ENCODE measurements at places on chromosomes 2 and 18.

GRCh38 chr2:223057569-223057968 is 5.6 kb downstream of the KCNE4 start:
- DNase-seq = no peak

- DNase-seq = no peak
Measured at GRCh38 chr18:11862468-11863137, 11.4 kb downstream of the CHMP1B start.

GRCh38 chr2:64143169-64144056 is 807 bp downstream of the PELI1 start:
- DNase-seq = peak; percentile 49

DNA sequence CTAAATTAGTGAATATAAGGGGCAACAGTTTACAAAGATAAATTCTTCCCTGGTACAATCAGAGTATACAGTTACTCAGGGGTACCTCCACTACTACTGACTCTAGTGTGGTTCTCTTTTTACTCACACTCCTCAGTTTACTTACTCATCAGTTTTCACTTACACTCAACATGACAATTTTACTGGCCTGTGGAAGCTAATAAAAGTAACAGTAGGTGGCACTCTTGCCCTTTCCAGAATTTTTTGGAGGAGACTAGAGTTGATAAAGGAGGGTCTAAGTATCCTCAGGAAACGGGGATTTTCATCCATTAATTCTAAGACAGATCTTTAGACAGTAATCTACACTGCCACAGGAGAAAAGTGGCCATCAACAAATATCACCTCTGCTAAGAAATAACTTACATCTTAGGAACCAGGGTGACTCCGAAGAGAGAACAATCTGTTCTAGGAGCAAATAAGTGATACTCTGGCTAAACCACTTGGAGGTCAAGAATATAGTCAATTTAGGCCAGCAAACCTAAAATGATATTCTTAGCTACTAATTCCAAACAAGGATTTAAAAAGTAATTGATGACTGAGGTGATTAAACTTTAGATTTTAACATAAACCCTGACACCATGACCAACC is 61.3 kb downstream of the ATL2 start:
- no peak for DNase-seq

DNA sequence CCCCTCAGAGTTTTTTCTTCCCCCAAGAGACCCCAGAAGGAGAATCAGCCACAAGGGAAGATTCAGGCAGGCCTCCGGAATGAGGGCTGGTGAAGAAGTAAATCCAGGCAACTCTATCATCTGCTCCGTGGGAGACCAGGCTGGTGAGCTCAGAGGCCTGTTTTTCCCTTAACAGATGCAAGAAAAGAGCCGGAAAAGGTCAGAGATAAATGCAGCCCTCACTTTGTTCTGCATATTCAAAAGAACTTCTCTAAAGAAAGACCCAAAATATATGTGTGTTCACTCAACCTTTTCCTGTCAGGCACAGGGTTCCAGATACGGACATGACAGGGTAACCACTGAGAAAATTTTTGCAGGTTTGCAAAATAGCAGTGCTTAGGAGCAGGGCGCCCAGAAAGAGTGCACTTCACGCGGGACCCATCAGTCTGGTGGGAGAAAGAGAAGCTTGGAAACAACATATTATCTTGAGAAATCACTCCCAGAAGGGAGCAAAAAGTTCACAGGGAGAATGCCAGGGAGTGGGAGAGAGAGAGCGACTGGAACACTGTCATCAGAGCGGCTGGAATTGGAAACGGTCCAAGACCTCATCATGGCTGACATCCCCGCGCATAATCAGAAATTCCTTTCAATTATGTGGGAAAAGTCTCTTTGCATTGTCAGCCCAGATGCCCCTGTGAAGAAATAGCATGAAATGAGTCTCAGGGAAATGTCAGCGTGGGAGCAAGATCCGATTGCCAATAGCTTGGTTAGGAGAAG is 244.8 kb upstream of the SLC14A2 start:
- no peak for DNase-seq

- DNase-seq = no peak
Measured at GRCh38 chr2:143742581-143742980, 613.4 kb downstream of the ARHGAP15 start.

DNA sequence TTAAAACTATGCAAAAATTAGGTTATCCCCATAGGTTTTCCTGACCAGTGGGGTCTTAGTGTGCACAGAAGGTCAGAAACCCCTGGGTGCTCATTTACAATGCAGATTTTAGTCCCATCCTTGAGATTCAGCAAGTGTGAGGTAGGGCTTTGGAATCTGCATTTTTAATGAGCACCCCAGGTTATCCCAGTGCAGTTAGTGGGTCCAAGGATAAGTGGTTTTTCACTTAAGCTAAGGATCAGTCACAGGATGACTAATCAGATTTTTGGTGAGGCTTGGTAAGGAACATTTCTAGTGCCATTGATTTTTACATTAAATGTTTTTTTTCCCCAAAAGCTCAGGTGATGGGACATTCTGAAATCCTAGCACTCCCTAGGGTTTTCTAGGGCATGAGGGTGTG is 50.7 kb upstream of the MGAT5 start:
- DNase-seq = no peak

- no peak for DNase-seq
Measured at GRCh38 chr18:13409997-13410396, 191.4 kb downstream of the LDLRAD4 start.

- DNase-seq = no peak
Measured at GRCh38 chr2:172335736-172336135, 91.7 kb upstream of the ITGA6 start.

DNA sequence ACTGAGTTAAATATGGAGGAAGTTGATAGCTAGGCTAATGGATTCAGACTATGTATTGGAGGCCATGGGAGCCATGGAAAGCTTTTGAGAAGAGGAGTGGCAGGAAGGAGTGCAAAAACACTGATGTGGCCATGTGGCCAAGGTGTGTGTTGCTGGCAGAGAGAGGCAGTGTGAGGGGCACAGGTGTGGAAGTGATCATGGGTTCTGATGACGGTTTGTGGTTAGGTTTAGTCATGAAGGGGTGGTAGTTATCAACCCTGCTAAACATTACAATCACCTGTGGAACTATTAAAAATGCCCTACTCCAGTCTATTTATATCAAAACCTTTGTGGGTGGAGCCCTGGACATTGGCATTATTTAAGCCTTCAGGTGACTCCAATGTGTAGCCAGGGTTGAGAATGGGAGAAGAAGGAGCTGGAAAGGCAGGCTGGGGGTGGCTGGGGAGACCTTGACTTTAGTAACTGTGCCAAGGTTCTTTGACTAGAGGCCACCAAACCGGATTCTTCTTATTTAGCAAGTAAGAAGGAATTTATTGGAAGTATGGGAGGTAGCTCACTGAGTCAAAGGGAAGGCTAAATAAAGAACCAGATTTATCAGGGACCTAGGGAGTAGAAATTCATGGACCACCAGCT is 13.5 kb downstream of the GPR39 start:
- DNase-seq = no peak

DNA sequence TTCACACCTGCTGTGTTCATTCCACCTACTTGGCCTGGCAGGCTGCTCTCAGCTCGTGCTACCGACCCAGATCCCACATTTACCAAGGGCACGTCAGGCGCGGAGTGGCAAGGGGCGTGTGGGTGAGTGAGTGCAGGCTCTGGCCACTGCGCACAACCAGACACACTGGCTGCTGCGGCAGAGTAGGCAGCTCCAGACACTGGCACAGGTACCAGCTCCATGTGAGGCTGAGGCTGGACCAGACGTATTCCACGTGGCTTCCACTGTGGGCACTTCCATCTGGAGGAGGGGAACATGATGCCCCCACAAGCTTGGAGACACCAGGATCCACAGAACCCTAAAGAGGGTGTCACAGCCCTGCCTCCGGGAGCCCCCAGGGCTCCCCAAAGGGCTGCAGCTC is 74.6 kb upstream of the ZNF804A start:
- DNase-seq = no peak

GRCh38 chr2:73033142-73033765 is 38.3 kb downstream of the SFXN5 start:
- DNase-seq = no peak

GRCh38 chr18:62066102-62066818 is 120.6 kb downstream of the PIGN start:
- no peak for DNase-seq

DNA sequence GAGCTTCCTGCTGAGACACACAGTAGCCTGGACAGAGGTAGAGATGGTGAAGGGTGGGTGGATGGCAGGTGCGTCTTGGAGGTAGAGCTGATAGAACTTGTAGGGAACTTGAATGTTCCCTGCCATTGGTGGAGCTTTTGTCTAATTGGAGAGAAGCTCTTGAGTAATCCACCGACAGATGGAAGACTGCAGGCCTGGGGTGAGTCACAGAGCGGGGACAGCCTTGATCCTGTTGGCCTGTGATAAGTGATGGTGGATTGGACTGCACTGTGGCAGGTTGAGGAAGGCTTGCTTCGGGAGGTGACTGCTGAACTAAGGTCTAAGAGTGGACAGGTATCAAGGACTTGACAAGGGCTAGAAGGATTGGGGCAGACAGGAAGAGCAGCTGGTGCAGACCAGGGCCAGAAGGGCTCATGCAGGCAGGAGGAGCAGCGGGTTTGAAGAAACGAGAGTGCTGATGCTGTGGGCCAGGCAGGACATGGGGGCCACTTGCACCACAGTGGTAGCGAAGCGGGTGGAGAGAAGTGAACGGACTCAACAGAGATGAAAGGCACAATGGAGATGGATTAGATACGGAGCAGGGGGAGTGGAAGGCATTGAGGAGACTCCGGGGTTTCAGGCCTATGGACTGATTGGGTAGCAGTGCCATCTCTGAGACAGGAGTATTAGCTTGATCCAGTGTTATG is 16.3 kb downstream of the CABLES1 start:
- no peak for DNase-seq

- DNase-seq = no peak
Measured at GRCh38 chr18:10020171-10020570, 106.4 kb downstream of the VAPA start.

- no peak for DNase-seq
Measured at GRCh38 chr2:224378701-224379097, 23.2 kb downstream of the FAM124B start.

GRCh38 chr2:37793004-37793403 is 121.6 kb upstream of the CDC42EP3 start:
- DNase-seq = no peak

- peak; percentile 59 for DNase-seq
Measured at GRCh38 chr18:37537868-37538525, 27.6 kb downstream of the CELF4 start.

- DNase-seq = no peak
Measured at GRCh38 chr18:43735570-43735969, 458.3 kb upstream of the SYT4 start.

- DNase-seq = no peak
Measured at GRCh38 chr18:24208270-24209035, 69.6 kb downstream of the CABYR start.

DNA sequence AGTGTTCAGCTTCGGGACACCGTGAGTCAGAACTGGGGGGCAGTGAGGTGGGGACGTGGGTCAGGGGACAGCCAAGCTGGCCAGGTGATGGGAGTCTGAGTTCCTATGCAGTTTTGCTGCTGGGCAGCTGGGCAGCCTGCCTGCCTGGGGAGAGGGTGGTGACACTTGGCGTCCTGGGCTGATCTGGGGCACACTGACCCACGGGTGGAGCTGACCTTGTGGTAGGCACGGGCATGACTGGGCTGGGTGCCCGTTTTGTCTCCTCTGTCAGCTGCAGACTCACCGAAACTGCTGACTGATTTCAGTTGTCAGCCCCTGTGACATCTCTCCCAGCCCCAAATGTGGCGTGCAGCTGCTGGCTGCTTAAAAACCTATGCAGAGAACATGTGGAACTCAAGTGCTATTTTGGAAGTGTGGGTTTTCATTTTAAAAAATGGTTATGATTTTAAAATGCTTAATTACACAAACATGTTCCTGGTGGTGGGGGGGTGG is 32.6 kb upstream of the E2F6 start:
- peak; percentile 26 for DNase-seq

- DNase-seq = peak; percentile 59
Measured at GRCh38 chr2:128329607-128330006, 10.9 kb upstream of the HS6ST1 start.

DNA sequence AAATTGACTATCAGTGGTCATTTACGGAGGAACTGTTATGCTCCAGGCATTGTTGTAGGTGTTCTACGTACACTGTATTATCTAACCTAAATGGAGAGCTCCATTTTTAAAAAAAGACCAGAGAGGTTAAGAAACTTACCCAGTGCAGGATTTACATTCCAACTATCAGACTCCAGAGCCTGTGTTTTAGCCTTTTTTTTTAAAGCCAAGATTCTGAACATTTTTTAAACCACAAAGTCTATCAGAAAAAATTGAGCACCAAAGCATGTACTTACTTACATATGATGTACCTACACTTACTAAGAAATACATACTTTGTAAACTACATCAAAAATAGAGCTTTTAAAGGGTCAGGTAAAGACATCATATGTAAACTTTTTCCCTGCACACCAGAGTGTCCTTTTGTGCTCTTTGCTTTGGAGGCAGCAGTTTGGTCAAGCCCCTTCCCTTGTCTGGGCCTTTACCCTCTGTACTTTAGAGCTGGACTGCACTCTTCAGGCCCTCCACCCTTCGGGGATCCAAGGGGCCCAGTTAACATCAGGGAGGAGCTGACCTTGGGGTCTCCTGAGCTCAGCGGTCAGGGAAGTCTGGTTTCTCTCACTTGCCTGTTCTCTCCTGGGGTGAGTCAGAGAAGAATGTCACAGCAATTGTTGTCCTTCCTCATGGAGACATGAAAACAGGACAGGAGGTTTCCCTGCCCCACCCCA is 58.4 kb downstream of the ITGB1BP1 start:
- DNase-seq = no peak

GRCh38 chr2:229387866-229388265 is 116.8 kb upstream of the PID1 start:
- DNase-seq = no peak

- DNase-seq = peak; percentile 9
Measured at GRCh38 chr2:138244501-138244925, 257.1 kb upstream of the SPOPL start.

GRCh38 chr18:5457462-5457957 is 86.3 kb downstream of the EPB41L3 start:
- no peak for DNase-seq

DNA sequence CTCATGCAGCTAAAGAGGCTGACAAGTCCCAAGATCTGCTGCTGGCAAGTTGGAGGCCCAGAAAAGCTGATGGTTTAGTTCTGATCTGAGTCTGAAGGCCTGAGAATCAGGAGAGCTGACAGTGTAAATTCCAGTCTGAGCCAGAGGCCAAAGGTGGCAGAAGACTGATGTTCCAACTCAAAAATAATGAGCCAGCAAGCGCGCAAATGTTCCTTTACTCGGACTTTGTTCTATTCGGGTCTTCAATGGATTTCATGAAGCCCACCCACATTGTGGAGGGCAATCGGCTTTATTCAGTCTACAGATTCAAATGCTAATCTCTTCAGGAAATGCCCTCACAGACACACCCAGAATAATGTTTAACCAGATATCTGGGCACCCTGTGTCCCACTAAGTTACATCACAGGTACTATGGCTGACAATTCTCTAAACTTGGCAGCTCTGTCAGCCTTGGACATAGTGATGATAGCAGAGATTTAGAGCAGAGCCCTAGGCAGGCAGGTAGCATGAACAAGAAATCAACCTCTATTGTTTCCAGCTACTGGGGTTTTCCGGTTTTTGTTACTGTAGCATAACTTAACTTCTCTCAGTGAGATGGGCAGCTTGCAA is 318.5 kb downstream of the HRH4 start:
- no peak for DNase-seq

- DNase-seq = no peak
Measured at GRCh38 chr2:109396202-109397180, 217.3 kb downstream of the SEPTIN10 start.

- no peak for DNase-seq
Measured at GRCh38 chr2:99421469-99421868, 68.3 kb downstream of the REV1 start.

- DNase-seq = no peak
Measured at GRCh38 chr18:62954366-62954765, 239.0 kb downstream of the PHLPP1 start.

GRCh38 chr2:118430510-118431164 is 342.4 kb downstream of the INSIG2 start:
- DNase-seq = no peak

All from MG63 (cell line).